ENCODE measurements at places on chromosomes 5 and 9.
A peak's percentile ranks its signal among the peaks of the same experiment; 100 is the strongest.

- DNase-seq = no peak
Observed at GRCh38 chr9:94824913-94825610, 98.6 kb downstream of the AOPEP start.

DNA sequence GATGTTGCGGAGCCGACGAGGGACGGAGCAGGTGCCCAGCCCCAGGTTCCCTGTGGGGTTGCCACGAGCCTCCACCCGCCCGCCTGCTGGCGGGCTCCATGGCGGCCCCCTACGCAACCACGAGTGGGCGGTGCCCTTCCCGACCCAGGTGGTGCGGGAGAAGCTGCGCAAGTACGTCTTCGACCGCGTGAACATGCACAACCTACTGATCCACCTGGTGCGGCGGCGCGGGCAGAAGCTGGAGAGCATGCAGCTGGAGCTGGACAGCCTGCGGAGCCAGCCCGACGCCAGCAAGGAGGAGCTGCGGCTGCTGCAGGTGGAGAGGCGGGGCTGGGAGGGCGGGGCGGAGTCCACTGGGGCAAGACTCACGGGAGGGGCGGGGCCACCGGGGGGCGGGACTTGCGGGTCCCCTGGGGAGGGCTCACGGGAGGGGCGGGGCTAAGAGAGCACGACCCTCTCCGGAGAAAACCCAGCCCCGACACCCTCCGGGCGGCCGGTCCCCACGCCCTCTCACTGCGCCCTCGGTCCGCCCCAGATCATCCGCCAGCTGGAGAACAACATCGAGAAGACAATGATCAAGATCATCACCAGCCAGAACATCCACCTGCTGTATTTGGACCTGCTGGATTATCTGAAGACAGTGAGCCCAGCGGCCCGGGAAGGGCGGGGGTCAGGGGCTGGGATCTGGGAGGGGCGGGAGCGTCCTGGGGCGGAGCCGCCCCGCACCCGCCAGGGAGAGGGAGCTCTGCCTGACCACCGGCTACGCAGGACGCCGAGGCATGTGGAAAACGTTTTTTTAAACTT is 3.9 kb downstream of the CCDC183 start:
- peak; percentile 66 for DNase-seq

DNA sequence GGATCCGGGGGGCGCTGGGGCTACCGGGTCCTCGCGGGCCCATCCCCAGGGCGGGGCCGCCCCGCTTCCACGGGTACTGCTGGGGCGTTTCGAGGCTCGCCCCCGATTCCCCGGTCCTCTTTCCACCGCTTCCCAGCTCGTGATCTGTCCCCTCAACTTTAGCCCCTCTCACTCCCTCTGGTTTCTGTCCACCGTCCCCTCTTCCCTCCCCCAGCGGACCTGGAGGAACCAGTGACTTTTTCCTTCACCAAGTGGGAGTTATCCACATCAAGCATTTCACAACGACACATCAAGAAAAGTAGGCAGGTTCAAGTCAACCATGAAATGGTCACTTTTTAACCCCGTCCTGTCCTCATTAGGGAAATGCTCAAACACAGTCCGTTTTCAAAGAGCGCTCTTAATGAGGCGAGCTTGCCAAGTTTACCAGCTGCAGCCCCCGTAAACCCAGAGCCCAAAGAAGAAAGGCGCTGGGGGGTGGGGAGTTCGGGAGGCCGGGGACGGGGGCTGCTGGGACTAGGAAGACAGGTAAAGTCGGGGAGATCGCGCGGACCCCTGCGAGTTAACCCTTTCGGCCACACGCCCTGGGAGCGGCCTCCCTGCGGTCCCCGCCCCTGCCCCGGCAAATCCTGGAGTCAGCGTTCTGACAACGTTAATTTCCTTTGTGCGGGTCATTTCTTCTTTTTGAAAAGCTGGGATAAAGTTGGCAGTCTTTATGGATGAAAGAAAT is 2.1 kb upstream of the NFIB start:
- no peak for DNase-seq

- no peak for DNase-seq
Observed at GRCh38 chr9:118563677-118564076, 805.6 kb downstream of the BRINP1 start.

GRCh38 chr9:137280474-137281344 is 3.2 kb downstream of the TOR4A start:
- DNase-seq = no peak

DNA sequence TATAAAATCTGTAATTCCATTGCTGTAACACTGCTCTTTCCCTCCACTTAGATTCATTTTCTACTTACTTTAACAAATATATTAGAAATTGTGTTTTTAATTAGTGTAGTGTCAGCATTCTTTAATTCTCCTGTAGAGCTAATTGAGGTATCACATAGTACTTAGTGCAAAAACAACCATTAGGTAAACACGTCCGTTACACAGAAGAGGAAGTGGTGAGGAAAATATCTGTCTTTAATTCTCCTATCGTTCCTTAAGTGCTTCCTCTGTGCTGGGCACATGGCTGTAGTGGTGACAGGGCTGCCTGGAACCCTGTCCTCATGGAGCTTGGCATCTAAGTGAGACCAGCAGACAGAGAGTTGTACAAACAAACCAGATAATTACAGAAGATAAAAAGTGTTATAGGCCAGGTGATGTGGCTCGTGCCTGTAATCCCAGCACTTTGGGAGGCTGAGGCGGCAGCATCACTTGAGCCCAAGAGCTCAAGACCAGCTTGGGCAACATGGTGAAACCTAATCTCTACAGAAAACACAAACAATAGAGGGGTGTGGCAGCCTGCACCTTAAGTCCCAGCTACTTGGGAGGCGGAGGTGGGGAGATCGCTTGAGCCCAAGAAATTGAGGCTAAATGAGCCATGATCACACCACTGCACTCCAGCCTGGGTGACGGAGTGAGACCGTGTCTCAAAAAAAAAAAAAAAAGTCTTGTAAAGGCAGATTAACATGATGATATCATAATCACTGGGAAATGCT is 36.4 kb downstream of the PARP8 start:
- DNase-seq = no peak

GRCh38 chr9:75906531-75906930 is 16.1 kb downstream of the PCSK5 start:
- no peak for DNase-seq

- DNase-seq = no peak
Observed at GRCh38 chr9:110115341-110115820, 92.6 kb downstream of the C9orf152 start.

DNA sequence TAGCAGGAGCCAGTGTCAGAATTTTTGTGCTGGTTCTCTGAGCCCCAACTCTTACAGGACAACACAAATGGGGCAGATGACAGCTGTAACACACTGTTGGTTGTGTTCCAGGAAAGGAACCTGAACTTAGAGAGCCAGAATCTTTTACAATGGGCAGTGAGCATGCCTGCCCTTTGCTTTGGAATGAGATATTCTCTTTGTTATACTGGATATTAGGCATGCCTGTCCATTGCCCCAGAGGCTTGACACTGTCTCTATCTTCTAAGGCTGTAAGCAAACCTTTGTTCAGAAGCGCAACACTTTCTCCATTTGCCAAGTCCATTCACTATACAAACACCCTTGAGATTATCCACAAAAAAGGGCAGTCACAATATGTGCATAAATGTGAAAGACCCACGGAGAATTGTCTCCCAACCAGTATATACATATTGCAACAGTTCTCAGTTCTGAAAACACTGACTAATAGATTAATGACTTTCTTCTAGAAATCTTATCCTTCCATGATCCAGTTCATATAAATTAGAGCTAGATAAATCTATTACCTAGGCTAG is 26.3 kb upstream of the CEP120 start:
- no peak for DNase-seq

- DNase-seq = no peak
Observed at GRCh38 chr9:29751226-29751625, 2177.9 kb upstream of the C9orf72 start.

- no peak for DNase-seq
Observed at GRCh38 chr5:80712919-80713318, 58.1 kb upstream of the DHFR start.

DNA sequence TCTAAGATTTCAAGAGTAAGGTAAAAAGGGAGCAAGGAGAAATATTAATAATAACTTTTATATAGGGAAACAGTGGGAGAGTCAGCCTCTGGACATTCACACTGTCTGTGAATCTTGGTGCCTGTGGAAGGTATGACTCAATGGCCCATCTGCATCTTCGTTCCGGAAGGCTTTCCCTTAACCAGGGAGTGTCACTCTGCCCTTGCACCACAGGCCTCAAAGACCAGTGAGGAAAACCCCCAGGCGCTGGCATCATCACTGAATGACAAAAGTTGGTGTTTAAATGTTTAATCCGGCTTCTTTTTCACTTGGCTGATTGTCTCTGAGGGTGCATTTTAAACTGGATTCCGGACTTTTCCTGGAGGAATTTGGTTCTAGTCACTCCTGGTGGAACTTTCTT is 522.4 kb upstream of the TLE4 start:
- DNase-seq = no peak

DNA sequence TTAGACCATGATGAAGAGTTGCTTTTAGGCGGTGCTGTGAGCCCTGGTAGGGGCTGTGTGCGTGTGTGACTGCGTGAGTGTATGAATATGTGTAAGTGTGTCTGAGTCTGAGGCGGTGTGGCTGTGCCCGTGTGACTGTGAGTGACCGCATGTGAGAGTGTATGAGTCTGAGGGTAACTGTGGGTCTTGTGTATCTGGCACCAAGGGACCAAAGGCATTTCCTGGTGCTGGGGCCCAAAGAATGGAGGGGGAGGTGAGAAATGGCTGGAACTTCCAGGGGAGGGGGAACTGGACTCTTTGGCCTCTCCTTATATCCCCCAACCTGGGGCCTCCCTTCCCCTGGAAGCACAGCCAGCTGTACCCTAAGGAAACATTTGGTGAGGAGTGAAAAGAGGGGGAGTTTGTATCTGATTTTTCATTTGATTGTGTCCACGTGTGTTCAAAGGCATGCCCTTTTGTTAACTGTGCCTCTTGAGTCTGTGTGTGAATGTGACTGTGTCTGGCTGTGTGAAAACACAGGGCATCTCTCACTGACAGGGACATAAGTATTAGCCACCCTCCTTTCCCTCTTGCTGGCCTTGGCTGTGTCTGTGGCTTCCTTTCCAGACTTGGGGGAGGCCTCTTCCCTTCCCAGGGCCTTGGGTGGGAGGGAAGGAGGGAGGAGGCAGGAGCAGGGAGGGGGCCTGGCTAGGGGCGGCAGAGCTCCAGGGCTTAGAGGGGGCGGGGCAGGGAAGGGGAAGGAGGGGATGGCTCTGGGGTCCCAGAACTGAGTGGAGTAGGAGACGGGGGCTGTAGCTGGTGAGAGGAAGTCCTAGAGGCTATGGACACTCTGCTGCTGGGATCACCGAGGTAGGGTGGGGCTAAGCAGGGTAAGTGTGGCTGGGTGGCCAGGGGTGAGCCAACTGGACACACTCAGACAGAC is 1.4 kb downstream of the IL11RA start:
- no peak for DNase-seq

GRCh38 chr9:68640421-68641089 is 64.5 kb upstream of the PIP5K1B start:
- no peak for DNase-seq

- DNase-seq = peak; percentile 5
Observed at GRCh38 chr5:177500685-177501522, 3.5 kb upstream of the PDLIM7 start.

GRCh38 chr5:138701678-138702077 is 51.5 kb upstream of the CTNNA1 start:
- DNase-seq = no peak

DNA sequence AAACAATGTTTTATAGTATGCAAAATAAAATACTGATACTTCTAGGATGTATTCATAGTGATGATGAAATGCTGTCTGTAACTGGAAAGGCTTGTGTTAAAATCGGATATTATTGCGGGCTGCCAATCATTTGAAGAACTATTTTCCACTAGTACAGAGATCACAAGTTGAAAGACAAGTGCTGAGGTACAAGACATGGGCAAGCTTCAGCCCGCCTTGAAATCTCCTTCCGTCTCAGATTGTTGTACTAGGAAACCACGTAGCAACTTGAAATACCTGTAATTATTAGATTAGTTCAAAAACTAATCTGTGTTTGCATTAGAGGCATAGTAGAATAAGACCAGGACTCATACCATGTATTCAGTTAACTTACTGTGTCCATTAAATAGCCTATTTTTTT is 218.2 kb downstream of the ARHGEF28 start:
- DNase-seq = no peak

DNA sequence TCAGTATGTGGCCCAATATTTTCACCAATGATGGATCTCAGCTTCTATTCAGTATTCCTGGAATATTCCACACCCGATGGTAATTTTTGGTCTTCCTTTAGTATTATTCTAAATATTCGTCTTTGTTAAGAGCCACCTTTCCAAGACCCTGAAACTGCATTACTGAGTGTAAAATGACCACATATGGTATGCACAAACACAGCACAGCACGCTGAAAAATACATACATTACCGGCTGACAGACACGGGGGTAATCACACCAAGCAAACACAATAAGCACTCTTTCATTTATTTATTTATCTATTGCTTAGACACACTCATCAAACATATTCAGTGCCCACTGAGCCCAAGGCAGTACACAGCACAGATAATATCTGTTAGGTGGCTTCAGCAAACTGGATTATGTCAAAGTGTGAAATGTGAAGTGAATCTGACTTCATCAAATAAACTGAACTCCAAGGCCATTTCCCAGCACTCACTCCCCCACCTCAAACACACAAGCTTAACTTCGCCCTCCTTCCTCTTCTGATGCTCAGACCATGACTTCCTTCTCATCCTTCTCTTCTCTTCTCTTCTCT is 1637.8 kb upstream of the C9orf72 start:
- no peak for DNase-seq

DNA sequence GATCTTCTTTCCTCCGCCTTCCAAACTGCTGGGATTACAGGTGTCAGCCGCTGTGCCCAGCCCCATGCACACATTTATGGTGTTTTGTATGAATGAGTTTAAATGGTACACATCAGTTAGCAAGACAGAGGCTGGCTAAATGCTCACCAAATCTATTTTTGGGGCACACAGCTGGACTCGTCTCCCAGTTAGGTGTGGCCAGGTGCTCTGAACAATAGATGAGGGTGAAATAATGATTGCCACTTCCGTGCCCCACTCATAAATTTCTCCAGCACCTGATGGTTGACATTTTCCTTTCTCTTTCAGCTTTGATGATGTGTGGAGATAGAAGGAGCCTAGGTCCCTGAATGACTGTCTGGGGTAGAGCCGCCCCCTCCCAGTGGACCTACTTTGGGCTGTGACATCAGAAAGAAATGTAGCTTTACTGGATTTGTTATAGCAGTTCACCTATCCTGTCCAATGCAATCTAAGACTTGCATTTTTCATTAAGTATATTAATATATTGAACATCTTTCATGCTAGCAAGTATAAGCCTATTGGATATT is 8.6 kb upstream of the RAPGEF1 start:
- peak; percentile 66 for DNase-seq

- peak; percentile 75 for DNase-seq
Observed at GRCh38 chr5:40755407-40756365, at the start of gene TTC33. TTC33 (minus strand) TSS chr5:40755961; CDS start chr5:40747018, 8,943 bp downstream.

GRCh38 chr5:35736280-35736679 is 118.6 kb downstream of the SPEF2 start:
- no peak for DNase-seq

DNA sequence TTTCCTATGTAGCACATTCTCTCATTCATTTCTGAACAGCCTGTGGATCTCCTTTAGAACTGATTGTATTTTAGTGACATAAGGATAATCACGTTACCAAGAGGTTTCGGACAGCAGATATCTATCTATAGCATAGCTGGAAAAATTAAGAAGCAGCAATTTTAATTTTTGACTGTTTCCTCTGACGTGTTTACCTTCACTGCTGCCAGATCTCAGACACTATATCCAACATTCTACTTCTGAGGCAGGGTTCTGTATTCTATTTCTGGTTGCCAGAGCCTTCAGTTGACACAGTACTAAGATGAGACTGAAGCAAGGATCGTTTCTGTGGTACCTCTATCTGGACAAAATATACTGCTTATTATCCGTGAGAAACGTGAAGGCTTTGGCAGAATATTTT is at the start of gene EFCAB9:
Gene EFCAB9, plus strand, starts transcription at position 301 of the 400 bp plus-strand sequence. Its CDS starts 1 bp downstream, at position 302.
- no peak for DNase-seq

GRCh38 chr5:81718300-81718699 is 32.6 kb downstream of the SSBP2 start:
- no peak for DNase-seq
